ENCODE measurements at places on chromosomes 2 and 18.

DNA sequence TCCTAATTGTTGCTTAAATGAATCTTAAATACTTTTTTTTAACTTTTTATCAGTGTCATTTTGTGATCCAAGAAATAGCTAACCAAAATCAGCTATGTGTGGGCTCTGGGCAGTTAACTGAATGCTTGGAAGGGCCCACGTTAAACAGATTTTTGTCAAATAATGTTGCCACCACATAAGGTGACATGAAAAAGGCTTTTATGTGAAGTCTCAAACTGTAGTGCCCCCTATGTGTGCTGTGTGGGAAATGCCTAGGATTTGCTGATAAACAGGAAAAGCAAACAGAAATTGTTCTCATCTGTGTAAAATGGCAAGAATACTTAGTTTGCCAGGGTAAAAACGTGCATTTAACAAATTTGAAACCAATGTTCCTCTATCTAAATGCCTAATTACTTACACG is 242.2 kb downstream of the ZNF516 start:
- DNase-seq, result no peak

DNA sequence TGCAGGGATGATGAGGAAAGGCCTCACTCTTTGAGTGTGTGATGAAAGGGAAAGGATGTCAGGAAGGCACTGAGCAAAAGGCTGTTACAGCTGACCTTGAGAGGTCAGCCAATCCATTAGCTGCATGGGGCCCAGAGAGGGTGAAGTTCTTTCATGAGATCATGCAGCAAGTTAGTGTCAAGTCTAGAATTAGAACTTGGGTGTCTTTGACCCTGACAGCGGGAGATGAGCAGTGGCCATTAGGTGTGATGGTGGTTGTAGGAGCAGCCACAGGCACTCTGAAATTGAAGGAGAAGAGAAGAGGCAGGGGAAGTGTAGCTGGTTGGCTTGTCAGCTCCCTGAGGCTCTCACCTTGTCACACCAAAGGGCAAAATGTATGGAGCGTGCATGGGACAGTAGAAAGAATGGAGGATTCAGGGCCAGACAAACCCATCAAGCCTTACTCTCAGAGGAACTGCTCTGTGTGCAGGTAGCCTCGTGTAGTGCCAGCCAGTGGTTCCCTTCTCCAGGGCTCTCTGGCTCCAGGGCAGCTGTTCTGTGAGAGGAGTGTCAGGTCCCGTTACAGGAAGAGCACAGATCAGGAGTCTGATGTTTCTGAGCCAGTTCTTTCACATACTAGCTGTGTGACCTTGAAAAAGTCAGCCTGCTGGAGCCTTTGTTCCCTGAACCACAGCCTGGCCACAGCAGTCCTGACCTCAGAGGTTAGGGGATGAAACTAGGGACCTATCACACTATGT is 35.9 kb downstream of the MAP4K4 start:
- no peak for DNase-seq

GRCh38 chr18:76554547-76555222 is 59.6 kb upstream of the ZNF516 start:
- DNase-seq, result no peak

DNA sequence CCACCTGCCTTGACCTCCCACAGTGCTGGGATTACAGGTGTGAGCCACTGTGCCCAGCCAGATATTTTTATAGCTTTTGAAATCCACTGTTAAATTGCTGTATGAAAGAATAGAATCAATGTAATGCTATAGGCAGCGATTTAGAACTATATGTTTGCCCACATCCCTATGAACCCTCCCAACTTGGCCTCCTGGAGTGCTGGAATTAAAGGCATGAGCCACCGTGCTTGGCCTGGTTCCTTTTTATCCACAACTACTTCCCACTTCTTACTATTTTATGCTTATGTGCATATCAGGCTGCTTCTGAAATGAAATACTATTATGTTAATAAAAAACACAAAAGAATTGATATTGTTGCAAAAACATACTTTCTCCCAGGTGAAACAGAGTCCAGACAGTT is 11.6 kb upstream of the PTPN2 start:
- DNase-seq, result no peak

DNA sequence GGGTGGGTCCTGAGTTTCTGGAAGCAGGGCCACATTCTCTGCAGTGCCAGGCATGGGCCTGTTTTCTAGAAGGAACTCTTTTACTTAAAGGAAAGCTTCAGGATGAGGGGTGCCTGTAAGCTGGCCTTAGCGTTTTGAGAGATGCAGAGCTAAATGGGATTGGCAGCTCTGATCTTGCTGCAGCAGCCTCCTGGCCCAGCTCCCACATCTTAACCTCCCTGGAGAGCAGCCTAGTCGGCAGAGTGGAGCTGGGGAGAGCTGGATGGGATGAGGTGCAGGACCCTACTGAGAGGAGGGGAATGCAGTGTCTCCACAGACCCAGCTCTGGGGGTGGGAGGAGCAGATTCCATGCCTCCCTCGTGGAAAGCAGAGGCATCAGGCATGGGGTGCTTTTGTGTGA is 52.0 kb downstream of the TMEM17 start:
- DNase-seq, result no peak

DNA sequence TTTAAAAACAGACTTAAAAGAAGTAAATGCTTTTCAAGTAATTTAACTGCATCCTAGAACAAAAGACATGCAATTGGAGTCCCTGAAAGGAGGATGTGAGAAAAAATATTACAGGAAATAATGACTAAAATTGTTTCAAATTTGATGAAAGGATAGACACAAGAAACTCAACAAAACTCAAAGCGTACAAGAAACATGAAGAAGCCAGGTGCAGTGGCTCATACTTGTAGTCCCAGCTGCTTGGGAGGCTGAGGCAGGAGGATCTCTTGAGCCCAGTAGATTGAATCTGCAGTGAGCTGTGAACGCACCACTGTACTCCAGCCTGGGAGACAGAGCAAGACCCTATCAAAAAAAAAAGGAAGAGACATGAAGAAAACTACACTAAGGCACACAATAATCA is 118.1 kb upstream of the SLC39A10 start:
- DNase-seq, result no peak

GRCh38 chr2:161994761-161995520 is 79.1 kb downstream of the DPP4 start:
- no peak for DNase-seq

- no peak for DNase-seq
These were observed 114.4 kb upstream of the ACVR1C start for GRCh38 chr2:157743051-157743450.

- DNase-seq, result no peak
These were observed 34.5 kb downstream of the KCNG3 start for GRCh38 chr2:42459296-42459695.

- DNase-seq, result no peak
These were observed 4.0 kb upstream of the MREG start for GRCh38 chr2:216017365-216017764.

GRCh38 chr2:39996653-39997080 is 217.6 kb upstream of the THUMPD2 start:
- DNase-seq, result no peak

DNA sequence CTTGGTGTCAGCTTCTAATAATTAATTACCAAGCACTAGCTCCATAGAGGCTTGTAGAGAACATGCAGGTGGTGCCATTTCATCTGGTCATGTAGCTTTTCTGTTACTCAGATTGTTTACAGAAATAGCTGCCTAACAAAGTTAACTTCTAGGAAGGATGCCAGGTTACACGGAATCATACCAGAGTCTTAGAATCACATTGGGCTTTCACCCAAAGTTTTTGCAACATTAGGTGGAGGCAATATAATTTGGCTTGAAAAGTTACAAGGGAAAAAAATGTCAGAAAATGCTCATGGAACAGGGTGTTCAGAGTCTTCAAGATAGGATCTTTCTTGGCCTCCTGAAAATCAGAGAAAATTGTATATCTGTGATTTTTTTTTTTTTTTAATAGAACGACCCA is 135.6 kb downstream of the ARHGAP15 start:
- no peak for DNase-seq

GRCh38 chr18:45589356-45590035 is 25.8 kb upstream of the SLC14A2 start:
- no peak for DNase-seq

DNA sequence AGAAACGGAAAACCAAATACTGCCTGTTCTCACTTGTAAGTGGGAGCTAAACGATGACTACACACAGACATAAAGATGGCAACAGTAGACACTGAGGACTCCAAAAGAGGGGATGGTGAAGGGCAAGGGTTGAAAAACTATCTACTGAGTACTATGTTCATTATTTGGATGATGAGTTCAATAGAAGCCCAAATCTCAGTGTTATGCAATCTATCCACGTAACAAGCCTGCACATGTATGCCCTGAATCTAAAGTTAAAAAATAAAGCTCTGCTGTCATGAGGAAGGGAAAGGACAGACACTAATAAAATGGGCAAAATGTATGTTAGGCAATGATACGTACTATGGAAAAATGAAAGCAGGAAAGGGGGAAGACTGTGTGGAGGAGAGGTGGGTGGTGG is 376.0 kb downstream of the TGIF1 start:
- DNase-seq, result no peak

DNA sequence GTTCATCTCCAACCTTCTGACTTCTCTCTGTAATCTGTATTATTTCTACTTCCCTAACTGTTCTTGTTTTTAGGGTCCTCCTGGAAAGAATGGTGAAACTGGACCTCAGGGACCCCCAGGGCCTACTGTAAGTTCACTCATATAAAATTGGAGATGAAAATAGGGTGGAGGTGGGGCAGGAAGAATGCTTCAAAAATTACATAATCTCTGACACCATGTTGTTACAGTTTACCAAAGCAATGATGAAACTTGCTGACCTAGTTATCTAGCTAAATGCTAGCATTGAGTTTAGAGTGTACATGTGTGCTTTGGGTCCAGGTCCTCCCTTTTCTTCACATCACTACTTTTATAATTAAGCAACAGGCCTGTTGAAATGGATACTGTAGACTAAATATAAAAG is 23.1 kb downstream of the COL3A1 start:
- no peak for DNase-seq

GRCh38 chr2:48227617-48228344 is 302.2 kb upstream of the STON1 start:
- DNase-seq, result no peak

GRCh38 chr2:219020604-219021365 is 20.5 kb downstream of the CFAP65 start:
- DNase-seq, result no peak

All from DMS79 (cell line).